Colonic mucosa (tissue), 4 donors: ENCODE measurements at places on chromosomes 4 and X.

GRCh38 chr4:42341518-42342026 lies 55.7 kb upstream of the SHISA3 start:
- no peaks in the 10 kb centered on the region for H3K4me1 ChIP-seq
- H3K27me3 ChIP-seq = no peaks in the 10 kb centered on the region
- no peak for DNase-seq
- H3K27ac ChIP-seq = no peak overlapping the region
- H3K4me3 ChIP-seq = no peak overlapping the region

GRCh38 chr4:95141361-95141760 lies 383.6 kb downstream of the BMPR1B start:
- no peak for DNase-seq
- H3K36me3 ChIP-seq = no peaks in the 10 kb centered on the region
- no peaks in the 10 kb centered on the region for H3K4me1 ChIP-seq
- H3K4me3 ChIP-seq = no peak overlapping the region
- H3K27ac ChIP-seq = no peak overlapping the region
- H3K27me3 ChIP-seq = no peaks in the 10 kb centered on the region

- H3K4me3 ChIP-seq = no peak overlapping the region
- no peak for DNase-seq
- no peaks in the 10 kb centered on the region for H3K36me3 ChIP-seq
- peaks cover 4% of the 10 kb centered on the region for H3K27me3 ChIP-seq
- no peaks in the 10 kb centered on the region for H3K4me1 ChIP-seq
- H3K27ac ChIP-seq = no peak overlapping the region
Observed at GRCh38 chrX:41066969-41067368, 18.3 kb upstream of the USP9X start.

- H3K27ac ChIP-seq = no peak overlapping the region
- no peaks in the 10 kb centered on the region for H3K36me3 ChIP-seq
- no peak overlapping the region for H3K4me3 ChIP-seq
- no peak for DNase-seq
- no peaks in the 10 kb centered on the region for H3K27me3 ChIP-seq
Observed at GRCh38 chrX:52608961-52609360, 45.7 kb downstream of the SSX7 start.

- H3K36me3 ChIP-seq = no peaks in the 10 kb centered on the region
- no peaks in the 10 kb centered on the region for H3K4me1 ChIP-seq
- H3K27ac ChIP-seq = no peak overlapping the region
- H3K27me3 ChIP-seq = no peaks in the 10 kb centered on the region
Observed at GRCh38 chrX:152895724-152896420, 2.0 kb upstream of the ZNF185 start.

DNA sequence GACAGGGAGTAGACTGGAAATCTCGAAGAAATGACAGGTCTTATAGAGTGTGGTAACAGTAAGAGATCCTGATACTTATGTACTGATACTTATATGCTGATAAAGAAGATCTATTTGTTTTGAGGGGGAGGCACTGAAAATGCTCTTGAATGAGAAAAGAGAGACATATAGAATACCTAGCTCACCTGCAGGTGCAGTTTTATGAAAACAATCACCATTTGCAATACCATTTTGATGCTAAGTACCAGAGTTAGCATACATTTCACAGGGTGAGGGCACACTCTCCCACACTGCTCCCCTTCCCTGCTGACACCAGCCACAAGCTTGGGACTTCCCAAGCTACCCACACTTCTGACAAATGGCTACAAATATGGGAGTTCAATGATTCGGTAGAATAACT lies 1490.1 kb upstream of the IGFBP7 start:
- H3K36me3 ChIP-seq = no peaks in the 10 kb centered on the region
- H3K27ac ChIP-seq = no peak overlapping the region
- H3K4me1 ChIP-seq = no peaks in the 10 kb centered on the region
- H3K4me3 ChIP-seq = no peak overlapping the region
- DNase-seq = no peak
- H3K27me3 ChIP-seq = no peaks in the 10 kb centered on the region

DNA sequence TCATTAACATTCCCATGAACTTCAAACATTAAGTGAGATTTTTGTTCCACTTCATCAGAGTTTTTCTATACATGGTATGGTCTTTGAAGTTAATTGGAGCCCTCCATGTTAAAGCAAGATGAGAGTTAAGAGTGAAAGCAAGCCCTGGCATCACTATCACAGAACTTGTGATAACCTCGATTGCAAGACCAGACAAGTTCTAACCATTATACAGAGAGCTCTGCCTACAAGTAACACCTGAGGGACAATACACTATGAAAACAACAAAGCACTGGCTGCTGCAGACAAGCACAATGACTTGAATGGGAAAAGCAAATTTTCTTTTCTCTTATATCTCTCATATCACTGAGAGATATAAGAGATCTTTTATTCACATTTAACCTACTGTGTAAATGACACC lies 126.6 kb upstream of the GYPA start:
- H3K27me3 ChIP-seq = no peaks in the 10 kb centered on the region
- no peak for DNase-seq
- no peak overlapping the region for H3K27ac ChIP-seq
- no peak overlapping the region for H3K4me3 ChIP-seq

GRCh38 chr4:10179957-10180602 lies 63.5 kb upstream of the WDR1 start:
- H3K27me3 ChIP-seq = no peaks in the 10 kb centered on the region
- no peaks in the 10 kb centered on the region for H3K36me3 ChIP-seq
- H3K4me3 ChIP-seq = no peak overlapping the region
- no peaks in the 10 kb centered on the region for H3K4me1 ChIP-seq

DNA sequence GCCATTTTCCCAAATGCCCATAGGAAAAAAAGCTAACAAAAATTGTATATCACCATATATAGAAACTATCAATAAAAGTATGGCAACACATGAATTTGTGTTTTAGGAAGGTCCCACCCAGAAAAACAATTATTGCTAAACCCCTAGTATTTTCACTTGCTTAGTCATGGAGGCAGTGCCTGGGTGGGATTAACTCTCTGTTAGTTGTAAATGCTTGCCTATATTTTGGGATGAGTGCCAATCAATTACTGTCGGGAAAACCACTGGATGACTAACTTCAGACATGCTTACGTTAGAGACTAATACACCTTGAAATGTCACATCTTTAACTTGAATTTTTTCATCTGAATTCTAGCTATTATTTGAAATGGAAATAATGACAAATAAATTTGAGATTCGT lies 33.9 kb downstream of the TMPRSS11A start:
- no peaks in the 10 kb centered on the region for H3K36me3 ChIP-seq
- H3K27ac ChIP-seq = no peak overlapping the region
- H3K4me3 ChIP-seq = no peak overlapping the region
- DNase-seq = no peak
- H3K4me1 ChIP-seq = no peaks in the 10 kb centered on the region
- no peaks in the 10 kb centered on the region for H3K27me3 ChIP-seq

DNA sequence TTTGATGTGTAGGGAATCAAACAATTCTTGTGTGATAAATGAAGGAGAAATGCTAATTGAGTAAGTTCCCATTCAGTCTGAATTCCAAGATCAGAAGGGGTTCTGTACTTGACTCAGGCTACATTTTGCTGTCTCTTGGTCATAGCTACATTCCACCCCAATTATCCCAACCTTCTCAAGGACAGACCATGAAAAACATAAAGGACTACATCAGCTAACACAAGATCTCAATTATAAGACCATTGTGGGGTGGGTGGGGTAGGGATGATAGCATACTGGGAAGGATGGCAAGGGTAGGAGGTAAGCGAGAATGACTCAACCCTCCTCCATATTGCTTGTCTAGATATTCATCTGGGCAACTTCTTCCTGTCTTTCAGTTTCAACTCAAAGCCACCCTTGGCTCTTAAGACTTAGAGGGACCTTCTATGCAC lies 87.4 kb upstream of the ETNPPL start:
- no peak overlapping the region for H3K27ac ChIP-seq
- DNase-seq = no peak
- H3K36me3 ChIP-seq = no peaks in the 10 kb centered on the region

DNA sequence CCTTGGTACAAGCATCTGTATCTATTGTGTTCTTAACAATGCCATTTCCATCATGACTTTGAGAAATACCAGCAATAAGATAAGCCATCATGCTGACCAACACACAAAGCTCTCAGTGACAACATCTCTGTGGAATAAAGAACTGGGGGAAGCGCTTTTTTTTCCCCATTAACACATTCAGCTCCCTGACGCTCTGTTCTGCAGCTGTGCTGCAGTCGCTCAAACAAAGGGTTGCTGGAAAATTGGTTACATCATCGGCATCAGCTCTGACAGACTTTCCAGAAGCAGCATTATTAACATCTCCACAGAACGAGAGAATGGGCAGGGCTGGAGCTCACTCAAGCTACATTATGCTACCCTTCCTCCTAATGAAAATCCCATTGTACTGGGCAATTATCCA lies 39.9 kb downstream of the DCX start:
- H3K36me3 ChIP-seq = no peaks in the 10 kb centered on the region
- H3K4me1 ChIP-seq = no peaks in the 10 kb centered on the region
- no peak for DNase-seq
- H3K27ac ChIP-seq = no peak overlapping the region

GRCh38 chrX:5341902-5342301 lies 886.8 kb downstream of the NLGN4X start:
- H3K4me3 ChIP-seq = no peak overlapping the region
- no peak for DNase-seq
- no peaks in the 10 kb centered on the region for H3K4me1 ChIP-seq
- H3K27me3 ChIP-seq = no peaks in the 10 kb centered on the region

GRCh38 chr4:9800848-9801247 lies 19.4 kb downstream of the DRD5 start:
- H3K4me1 ChIP-seq = no peaks in the 10 kb centered on the region
- H3K36me3 ChIP-seq = no peaks in the 10 kb centered on the region
- H3K27me3 ChIP-seq = no peaks in the 10 kb centered on the region
- no peak overlapping the region for H3K4me3 ChIP-seq
- H3K27ac ChIP-seq = no peak overlapping the region

GRCh38 chr4:125719987-125720386 lies 405.2 kb downstream of the FAT4 start:
- no peaks in the 10 kb centered on the region for H3K27me3 ChIP-seq
- H3K4me1 ChIP-seq = no peaks in the 10 kb centered on the region
- no peak for DNase-seq

GRCh38 chrX:42628471-42628870 lies 149.5 kb downstream of the PPP1R2C start:
- H3K4me1 ChIP-seq = no peaks in the 10 kb centered on the region
- no peaks in the 10 kb centered on the region for H3K27me3 ChIP-seq
- H3K36me3 ChIP-seq = no peaks in the 10 kb centered on the region
- no peak overlapping the region for H3K4me3 ChIP-seq
- no peak overlapping the region for H3K27ac ChIP-seq

- H3K36me3 ChIP-seq = no peaks in the 10 kb centered on the region
- H3K27me3 ChIP-seq = no peaks in the 10 kb centered on the region
- H3K27ac ChIP-seq = peak within 1 kb of the TSS; percentile 82
- DNase-seq = peak; percentile 90
Observed at GRCh38 chr4:74444891-74445642, at the start of gene AREG. Gene AREG (plus strand): TSS chr4:74445136. CDS start chr4:74445346, 210 bp downstream.
